ENCODE measurements at places on chromosomes 16 and 17.

- no peak for DNase-seq
These were observed 2.8 kb downstream of the RBFOX3 start for GRCh38 chr17:79607940-79608623.

DNA sequence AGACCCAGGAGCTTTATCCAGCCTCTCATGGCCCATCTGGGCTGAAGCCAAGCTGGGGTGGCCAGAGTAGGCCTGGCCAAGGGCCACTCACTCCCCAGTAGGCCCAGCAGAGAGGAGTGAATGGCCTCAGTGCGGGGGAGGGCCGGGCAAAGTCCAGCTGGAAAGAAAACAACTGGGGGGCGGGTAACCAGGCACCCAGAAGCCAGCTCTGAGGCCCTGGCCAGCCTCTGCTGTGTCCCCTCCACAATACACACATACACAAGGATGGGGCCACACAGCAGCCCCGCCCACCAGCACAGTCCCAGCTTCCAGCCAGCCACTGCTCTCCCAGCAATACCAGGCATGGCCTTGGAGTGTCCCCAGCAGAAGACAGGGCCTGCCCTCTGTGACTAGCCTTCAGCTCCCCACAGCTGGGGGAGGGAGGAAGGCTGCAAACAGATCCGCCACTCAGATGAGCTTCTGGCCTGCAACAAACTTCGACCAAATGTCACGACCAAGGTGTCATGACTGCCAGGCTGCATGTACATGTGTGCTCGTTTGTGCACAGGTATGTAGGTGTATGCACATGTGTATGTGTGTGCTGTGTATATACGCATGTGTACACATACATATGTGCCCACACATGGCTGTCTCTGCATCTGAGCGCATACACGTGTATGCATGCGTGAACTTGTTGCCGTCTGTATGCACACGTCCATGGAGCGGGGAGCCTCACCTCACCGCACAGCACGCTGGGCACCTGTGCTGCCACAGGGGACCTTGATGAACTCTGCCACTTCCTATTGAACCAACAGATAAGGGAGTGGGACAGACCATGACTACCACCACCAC lies 5.0 kb downstream of the CARHSP1 start:
- DNase-seq, result no peak

DNA sequence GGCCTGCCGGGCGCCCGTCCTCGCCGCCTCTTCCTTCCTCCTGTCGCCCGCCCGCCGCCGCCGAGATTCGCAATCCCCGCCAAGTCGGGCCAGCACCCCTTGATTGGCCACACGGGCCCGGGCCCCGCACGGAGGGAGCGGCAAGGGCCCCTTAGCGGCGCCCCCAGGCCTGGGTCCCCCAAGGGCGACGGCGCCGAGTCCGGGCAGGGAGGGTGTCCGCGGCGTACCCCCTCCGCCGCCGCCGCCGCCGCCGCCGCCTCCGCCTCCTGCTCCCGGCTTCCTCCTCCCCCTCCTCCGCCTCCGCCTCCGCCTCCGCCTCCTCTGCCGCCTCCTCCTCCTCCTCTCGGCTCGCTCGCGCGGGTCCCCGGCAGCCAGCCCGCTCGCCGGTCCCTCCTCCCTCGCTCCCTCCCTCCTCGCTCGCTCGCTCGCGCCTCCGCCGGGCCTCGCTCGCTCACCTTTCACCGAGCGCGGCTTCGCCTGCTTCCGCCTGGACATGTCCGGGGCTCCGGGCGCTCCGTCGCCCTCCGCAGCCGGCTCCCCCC lies 561 bp downstream of the ZNF423 start:
- DNase-seq, result peak; percentile 30

- DNase-seq, result no peak
These were observed 66.4 kb downstream of the SCNN1B start for GRCh38 chr16:23368469-23368868.

GRCh38 chr17:38425031-38425430 lies 3.2 kb upstream of the ARHGAP23 start:
- DNase-seq, result no peak

- DNase-seq, result no peak
These were observed 95.1 kb downstream of the PRKCA start for GRCh38 chr17:66397486-66397885.

- no peak for DNase-seq
These were observed 731.8 kb downstream of the CDH11 start for GRCh38 chr16:64390102-64390501.

DNA sequence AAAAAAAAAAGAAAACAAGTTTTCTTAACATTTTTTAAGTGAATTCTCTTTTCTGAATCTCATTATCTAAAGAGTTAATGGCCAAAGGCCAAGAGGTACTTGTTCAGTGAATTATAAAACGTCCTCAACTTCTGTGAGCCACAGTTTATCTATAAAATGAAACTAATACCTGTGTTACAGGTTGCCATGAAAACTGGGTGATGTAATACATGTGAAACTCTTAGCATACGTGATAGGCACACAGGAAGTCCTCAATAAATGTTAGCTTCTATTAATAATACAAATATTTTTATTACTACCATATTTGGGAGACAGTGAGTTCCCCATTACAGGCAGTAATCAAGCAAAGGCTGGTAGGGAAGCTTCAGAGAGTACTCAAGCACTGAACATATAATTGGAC lies 13.5 kb upstream of the INPP5K start:
- DNase-seq, result no peak

DNA sequence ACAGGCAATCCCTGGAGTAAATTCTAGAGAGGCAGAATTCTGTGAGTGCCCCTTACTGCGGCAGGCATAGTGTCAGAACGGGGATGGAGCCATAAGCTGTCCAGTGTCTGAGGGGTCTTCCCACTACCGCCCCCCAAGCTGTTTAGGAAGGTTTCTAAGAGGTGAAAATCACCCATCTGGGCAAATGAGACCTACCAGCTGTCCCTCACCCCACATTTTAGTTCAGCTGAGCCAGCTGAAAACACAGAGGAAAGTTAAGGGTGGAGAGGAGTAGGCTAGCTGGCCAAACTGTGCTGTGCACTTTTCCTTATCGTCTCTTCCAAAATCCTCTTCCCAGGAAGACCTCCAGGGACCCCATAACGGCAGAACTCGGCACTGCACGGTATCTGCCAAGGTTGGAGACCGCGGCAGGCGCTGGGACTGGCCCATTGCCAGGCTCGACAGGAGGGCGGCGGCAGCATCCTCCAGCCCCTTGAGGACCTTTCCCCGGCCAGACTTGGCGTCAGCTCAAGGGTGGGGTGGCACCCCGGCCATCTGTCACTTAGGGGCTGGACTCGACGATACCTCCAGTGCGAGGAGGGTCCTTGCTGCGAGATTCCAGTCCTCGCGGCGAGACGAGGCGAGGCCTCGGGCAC lies 955 bp downstream of the ACLY start:
- DNase-seq, result no peak

GRCh38 chr16:49782405-49782804 lies 73.5 kb downstream of the ZNF423 start:
- no peak for DNase-seq

DNA sequence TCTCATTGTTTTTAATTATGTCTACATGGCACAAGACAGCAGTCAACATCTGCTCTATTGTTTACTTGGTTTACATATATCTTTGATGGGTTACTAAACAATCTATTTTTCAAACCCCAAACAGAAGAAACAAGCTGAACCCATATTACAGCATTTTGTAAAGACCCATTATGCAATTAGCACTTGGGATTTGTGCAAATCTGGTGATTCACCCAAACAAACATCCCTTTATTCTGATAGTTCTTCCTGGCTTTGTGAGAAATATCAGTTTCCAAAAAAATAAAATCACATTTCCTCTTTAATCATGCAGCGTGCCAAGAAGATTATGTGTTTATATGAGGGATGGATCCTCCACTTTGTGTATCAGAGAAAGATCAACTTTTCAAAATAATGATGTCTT lies 16.8 kb upstream of the RBFOX1 start:
- no peak for DNase-seq

GRCh38 chr17:41691031-41691777 lies 2.5 kb downstream of the EIF1 start:
- no peak for DNase-seq

DNA sequence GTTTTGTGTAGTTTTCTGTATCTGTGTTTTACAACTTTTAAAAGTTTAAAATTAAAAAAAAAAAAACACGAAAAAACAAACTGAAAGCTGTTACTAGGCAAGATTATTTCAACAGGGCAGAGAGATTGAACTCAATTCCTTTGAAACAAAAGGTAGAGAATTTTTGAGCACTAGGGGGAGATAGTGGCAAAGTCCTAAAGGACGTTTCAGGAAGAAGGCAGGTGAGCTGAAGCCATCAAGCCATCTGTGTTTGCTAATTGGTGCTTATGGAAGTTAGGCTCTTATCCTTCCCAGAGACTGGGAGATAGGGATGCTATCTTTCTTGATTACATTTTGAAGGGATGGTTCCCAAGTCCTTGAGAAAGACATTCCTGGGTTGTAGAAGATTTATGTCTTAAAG lies 70.6 kb upstream of the CLEC3A start:
- no peak for DNase-seq

GRCh38 chr16:89511374-89511773 lies 3.2 kb downstream of the SPG7 start:
- DNase-seq, result no peak

DNA sequence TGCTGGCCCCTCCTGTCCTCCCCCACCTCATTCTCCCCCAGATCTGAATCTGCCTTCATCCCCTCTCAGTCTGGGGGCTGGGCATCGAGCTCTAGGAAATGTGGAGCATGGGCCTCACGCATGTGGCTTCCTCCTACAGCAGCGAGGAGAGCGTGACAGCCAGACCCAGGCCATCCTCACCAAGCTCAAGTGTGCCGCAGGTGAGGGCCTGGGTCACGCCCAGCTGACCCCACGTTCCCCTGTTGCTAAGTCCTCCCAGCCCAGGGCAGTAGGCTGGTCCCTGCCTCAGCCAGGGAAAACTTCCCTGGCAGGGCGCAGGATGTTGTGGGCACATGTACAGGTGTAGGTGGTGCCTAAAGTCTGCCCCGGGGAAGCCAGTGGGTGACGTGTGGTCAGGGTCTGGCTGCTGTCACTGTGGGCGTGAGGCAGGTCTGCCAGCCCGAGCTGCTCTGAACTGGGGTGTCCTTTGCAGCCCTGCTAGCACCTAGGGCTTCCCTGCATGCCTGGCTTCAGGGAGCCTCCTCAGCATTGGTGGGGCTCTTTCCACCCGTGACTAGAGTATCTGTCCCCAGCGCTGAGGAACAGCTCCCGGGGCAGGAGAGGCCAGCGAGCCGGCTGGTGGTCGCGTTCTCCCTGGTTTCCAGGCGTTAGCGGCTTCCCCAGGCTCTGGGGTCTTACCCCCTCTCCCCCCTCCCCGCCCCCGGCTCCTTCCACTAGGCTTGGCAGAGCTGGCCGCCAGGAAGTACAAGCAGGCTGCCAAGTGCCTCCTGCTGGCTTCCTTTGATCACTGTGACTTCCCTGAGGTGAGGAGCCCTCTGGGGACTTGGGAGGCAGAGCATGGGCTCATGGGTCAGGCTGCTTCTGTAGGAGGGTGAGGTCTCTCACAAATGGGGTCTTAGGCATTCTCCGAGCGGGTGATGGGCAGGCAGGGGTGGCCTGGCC lies 3.6 kb downstream of the GPS1 start:
- DNase-seq, result no peak

- no peak for DNase-seq
These were observed 43.0 kb upstream of the RHBDL3 start for GRCh38 chr17:32222621-32223020.

DNA sequence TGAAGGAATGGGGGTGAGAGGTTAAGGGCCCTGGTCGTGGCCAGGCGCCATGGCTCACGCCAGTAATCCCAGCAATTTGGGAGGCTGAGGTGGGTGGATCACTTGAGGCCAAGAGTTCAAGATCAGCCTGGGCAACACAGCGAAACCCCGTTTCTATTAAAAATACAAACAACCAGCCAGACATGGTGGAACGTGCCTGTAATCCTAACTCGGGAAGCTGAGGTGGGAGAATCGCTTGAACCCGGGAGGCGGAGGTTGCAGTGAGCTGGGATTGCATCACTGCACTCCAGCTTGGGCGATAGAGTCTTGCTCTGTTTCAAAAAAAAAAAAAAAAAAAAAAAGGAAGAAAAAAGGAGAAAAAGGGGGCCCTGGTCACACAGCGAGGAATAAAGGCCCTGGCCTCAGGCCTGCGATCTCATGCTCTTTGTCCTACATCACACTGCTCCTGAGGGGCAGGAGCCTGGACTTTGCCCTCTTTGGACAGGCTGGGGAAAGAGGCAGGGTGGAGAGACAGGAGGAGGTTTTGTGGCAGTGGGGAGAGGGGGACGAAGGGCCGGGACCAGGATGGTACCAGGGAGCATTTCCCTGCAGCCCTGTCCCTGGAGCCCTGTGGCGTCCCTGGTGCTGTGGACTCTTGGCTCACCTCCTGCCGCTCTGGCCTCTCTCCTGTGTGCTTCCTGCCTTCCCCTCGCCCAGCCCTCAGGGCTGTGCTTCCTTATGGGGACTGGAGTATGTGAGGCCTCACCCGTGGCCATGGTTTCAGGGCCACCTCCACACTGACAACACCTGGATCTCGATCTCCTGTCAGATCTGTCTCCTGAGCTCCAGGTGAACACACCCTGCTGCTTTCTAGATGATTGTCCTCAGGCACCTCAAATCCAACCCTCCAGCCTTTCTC lies 19.7 kb upstream of the SLC25A19 start:
- no peak for DNase-seq

- DNase-seq, result no peak
These were observed 10.3 kb upstream of the BRCA1 start for GRCh38 chr17:43135454-43135819.

GRCh38 chr17:79400989-79401703 lies 209.7 kb downstream of the RBFOX3 start:
- DNase-seq, result peak; percentile 56

GRCh38 chr17:30173649-30174048 lies 57.0 kb downstream of the NSRP1 start:
- DNase-seq, result no peak

- no peak for DNase-seq
These were observed 13.0 kb downstream of the MYBBP1A start for GRCh38 chr17:4542003-4542725.

DNA sequence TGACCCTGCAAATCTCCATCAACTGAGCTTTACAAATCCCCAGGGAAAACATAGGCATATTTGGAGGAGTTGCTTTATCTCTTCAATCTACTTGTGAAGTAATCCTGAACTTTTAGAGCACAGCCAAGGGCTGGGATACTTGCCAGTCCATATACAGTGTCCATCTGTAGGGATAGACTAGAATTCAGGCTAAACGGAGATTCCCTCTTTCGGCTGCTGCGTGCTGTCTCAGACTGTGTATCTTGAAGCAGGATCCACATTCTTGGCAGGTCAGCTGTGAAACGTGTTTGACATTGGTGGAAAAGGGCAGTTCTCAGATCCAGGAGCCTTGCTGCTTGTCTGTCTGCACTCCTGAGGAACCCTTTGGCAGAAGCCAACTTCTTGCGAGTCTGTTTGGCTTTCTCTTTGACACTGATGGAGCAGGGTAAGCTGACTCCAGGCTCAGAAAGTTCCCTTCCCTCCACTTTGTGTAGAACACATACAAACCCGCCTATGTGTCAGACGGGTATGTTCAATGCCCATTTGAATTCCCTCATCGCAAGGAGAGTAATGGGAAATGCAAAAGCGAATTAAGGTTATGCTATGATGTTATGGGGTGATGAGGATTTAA lies 221.8 kb downstream of the MAP2K4 start:
- DNase-seq, result no peak

GRCh38 chr17:69960755-69961154 lies 114.3 kb upstream of the KCNJ16 start:
- DNase-seq, result no peak

- no peak for DNase-seq
These were observed 572 bp downstream of the PSMB6 start for GRCh38 chr17:4796552-4796920.

Measured in stimulated activated CD8-positive, alpha-beta memory T cell treated with anti-CD3 and anti-CD28 coated beads, Interleukin-7, amount 100 ng/mL, for 1 hour (primary cell).